ENCODE measurements at places on chromosomes 5 and 9. TPM values are rescaled to one million over a fixed set of nuclear protein-coding genes. Genes with fewer than 3 reads are reported as not detected.

DNA sequence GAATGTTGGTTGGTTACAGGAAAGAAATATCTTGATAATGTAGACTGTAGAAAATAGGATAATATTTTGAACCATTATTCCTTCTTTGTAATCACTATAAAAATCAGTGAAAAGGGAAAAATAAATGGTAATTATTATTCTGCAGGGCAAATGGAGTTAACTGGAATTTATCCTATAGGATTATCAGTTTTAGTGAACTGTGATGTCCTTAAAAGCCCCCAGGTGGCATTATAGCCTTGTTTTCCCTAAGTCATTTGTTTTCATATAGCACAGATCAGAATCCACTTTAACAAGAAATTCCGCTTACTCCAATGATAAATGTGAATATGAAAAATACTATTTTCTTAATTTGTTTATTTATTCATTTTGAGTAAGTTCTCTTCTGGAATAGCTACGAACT, 26.2 kb upstream of the WDR41 start:
- no peak overlapping the region for H3K27ac ChIP-seq
- H3K27me3 ChIP-seq, result peaks cover 7% of the 10 kb centered on the region
- no peak overlapping the region for H3K4me3 ChIP-seq
- H3K4me1 ChIP-seq, result no peaks in the 10 kb centered on the region

DNA sequence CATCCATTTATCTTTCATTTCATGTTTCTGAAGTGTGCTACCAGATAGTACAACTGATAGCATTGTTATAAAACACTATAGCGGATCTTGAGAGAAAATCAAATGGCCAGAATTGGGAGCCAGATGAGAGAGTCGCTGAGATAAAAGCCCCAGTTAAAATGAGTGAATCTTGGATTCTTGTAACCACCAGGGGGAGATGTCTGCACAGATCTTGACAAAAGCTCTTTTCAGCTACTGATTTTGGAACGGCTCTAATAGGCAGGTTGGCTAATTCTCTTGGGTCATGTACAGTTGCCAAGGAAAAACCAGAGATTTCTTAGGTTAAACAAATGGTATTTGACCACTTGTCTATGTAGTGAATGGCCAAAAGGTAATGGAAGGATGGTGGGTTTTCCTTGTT, 21.7 kb downstream of the F2RL2 start:
- H3K27ac ChIP-seq, result no peak overlapping the region
- no peak overlapping the region for H3K4me3 ChIP-seq
- DNase-seq, result peak; percentile 18
- peaks cover 24% of the 10 kb centered on the region for H3K36me3 ChIP-seq

DNA sequence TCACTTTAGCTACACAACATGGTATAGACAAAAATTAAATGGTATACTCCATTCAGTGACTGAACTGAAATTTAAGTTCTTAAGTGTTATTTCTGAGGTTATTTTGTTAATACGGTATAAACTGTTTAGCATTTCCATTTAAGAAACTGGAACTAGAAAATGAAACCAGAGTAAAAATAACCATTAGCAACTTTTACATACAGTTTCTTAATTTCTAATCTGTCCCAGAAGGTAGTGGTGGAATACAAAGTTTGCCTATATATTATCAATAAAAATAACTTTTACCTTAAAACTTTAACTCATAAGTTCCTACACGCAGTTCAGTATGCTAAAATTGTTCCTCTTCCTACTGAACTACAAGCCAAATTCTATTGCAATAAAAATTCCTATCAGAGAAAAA, 10.3 kb downstream of the GOLPH3 start:
- H3K4me1 ChIP-seq, result peaks cover 43% of the 10 kb centered on the region
- H3K27ac ChIP-seq, result no peak overlapping the region
- no peak overlapping the region for H3K4me3 ChIP-seq

- no peak overlapping the region for H3K4me3 ChIP-seq
- no peaks in the 10 kb centered on the region for H3K36me3 ChIP-seq
- peak overlapping the region; percentile 73 for H3K27ac ChIP-seq
- DNase-seq, result no peak
These were observed 170.5 kb downstream of the NNT start for GRCh38 chr5:43773478-43773844.

The ZCCHC10 gene
- 32.2 TPM for total RNA-seq

The PGGT1B gene
- total RNA-seq, result 44.3 TPM

Data from activated CD4-positive, alpha-beta T cell treated with anti-CD3 and anti-CD28 coated beads for 36 hours (primary cell).